ENCODE measurements at places on chromosomes 2 and 18. TPM values are rescaled to one million over a fixed set of nuclear protein-coding genes. Genes with fewer than 3 reads are reported as not detected.

MITD1 gene
- total RNA-seq = 25.3 TPM

CD28 gene
- total RNA-seq = 1.5 TPM

ACKR3 gene
- 10.1 TPM for total RNA-seq

SERPINB13 gene
- not detected for total RNA-seq

DNA sequence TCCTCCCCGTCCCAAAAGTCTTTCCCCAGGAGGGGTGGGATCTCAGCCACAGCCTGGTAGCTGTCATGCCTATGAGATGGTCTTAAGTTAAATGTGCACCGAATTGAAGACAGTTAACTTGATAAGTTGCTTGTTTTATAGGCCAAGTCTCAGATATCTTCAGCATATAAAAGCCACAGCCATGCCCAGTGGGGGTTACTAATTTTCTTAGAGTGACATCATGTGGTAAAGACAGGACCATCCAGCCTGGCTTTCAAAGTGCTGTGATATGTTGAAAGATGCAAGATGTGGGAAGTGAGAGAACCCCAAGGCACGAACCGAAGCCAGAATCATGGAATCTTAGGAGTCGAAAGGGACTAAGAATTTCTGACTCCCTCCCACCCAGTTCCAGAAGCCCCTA is 42.1 kb upstream of the FAM124B start:
- no peak for DNase-seq

GRCh38 chr2:237411092-237411601 is 2.8 kb downstream of the COL6A3 start:
- no peak for DNase-seq

DNA sequence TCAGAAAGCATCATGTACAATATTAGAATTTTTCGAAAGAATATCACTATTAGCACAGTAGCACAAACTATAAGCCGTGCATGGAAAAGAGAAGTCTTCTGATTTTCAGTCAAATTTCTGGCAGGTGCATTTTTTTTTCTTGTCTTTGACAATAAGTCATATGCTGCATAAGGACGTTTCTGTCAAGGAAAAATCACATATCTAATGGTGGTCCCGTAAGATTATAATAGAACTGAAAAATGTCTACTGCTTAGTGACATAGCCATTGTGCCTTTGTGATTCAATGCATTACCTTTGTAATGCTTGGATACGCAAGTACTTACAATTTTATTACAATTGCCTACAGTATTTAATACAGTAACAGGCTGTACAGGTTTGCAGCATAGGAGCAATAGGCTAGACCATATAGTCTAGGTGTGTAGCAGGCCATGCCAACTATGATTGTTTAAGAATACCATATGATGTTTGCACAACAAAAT is 329.3 kb downstream of the LRRTM4 start:
- no peak for DNase-seq

GRCh38 chr2:174014699-174015070 is 49.5 kb upstream of the SP3 start:
- DNase-seq = no peak

- DNase-seq = no peak
Observed at GRCh38 chr2:139366681-139367080, 586.5 kb upstream of the NXPH2 start.

DNA sequence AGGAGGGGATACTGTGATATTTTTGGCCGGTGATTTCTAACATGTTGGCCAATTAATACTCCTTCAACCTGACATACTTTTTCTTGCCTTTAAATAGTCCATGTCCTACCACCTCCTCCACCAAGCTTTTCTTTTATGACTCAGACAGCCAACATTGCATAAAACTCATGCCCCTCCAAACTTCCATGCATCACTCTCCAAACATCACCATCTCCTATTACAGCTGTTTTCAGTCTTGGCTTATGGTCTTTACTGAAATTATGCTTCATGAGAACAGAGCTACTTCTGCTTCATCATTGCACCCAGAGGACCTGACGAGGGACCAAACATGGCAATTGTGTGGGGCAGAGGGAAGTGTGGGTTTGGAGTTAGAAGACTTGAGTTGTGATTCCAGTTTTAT is 305.4 kb downstream of the LPIN1 start:
- no peak for DNase-seq

- no peak for DNase-seq
Observed at GRCh38 chr2:208280933-208281332, 14.9 kb downstream of the PIKFYVE start.

DNA sequence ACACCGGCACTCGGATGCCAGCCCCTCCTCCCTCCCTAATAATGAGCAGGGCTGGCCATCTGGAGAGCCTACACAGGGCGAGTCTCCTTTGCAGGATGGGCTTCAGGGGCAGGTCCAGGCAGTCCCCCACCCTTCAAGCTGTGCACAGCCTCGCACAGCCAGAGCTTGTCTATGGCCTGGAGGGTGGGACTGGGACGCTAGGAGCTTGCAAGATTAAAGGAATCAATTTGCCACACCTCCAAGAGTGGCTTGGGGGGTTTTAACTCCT is 43.9 kb upstream of the OTOF start:
- DNase-seq = no peak

GRCh38 chr2:222398446-222398885 is 25.9 kb upstream of the SGPP2 start:
- no peak for DNase-seq

GRCh38 chr2:173607606-173608311 is 253.1 kb downstream of the CDCA7 start:
- DNase-seq = peak; percentile 25

DNA sequence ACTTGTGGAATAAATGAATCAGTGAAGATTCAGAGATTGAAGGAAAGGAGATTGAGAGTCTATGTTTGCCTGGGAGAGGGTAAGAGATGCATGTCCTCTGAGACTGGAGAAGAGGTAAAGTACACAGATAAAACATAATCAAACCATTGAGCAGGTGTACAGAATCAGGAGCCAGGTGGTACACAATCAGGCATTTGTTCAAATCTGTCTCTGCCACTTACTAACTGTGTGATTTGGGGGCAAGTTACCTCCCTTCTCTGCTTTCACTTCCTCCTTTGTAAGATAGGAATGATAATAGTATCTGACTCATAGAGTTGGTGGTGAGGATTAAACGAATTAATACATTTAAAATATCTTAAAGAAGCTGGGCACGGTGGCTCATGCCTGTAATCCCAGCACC is 94.0 kb downstream of the CDK15 start:
- DNase-seq = no peak

- DNase-seq = no peak
Observed at GRCh38 chr2:61085883-61086282, 20.2 kb downstream of the SANBR start.

DNA sequence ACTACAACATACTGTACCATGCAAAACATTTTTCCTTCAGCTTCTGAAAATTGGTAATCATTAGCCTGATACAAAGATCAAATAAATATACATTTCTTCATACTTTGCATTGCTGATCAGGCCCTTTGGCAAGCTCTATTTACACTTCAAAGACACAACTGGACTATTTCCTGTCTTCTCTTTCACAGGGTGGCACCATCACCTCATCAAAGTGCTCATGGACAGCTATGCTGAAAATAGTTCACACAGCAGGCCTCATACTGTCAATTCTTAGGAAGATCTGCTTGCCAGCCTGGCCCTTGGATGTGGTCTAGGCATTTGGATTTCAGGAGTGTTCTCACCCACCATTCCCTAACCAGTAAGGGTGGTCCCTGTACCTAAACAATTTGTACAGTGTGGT is 33.9 kb downstream of the FBXO15 start:
- no peak for DNase-seq

GRCh38 chr2:65371074-65371434 is 61.3 kb downstream of the SPRED2 start:
- no peak for DNase-seq
